Esophagus muscularis mucosa (tissue), 4 donors: ENCODE measurements at places on chromosomes 2 and 18. TPM values are rescaled to one million over a fixed set of nuclear protein-coding genes. Genes with fewer than 3 reads are reported as not detected.

CSRNP3 gene
- total RNA-seq = 4.4 TPM

TMEM169 gene
- 0.50 TPM for total RNA-seq

DNA sequence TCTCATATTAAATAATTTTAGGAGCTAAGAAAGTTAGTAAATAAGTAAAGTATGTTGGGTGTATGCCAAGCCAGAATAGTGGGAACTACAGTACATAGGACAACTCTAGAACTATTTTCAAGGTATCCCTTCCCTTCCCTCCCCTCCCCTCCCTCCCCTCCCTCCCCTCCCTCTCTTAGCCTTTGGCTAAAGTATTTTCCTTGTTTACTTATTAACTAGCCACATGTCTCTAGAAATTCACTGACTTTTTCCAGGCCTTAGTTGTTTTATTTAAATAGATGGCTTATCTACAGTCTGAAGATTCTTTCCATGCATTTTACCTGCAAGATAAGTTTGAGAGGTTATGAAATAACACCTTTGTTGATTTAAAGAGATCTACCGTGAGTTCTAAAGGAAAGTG is 402.1 kb downstream of the PARD3B start:
- no peak overlapping the region for H3K4me3 ChIP-seq
- no peaks in the 10 kb centered on the region for H3K4me1 ChIP-seq
- no peaks in the 10 kb centered on the region for H3K36me3 ChIP-seq
- no peak for DNase-seq
- no peaks in the 10 kb centered on the region for H3K27me3 ChIP-seq
- no peak overlapping the region for H3K27ac ChIP-seq

DNA sequence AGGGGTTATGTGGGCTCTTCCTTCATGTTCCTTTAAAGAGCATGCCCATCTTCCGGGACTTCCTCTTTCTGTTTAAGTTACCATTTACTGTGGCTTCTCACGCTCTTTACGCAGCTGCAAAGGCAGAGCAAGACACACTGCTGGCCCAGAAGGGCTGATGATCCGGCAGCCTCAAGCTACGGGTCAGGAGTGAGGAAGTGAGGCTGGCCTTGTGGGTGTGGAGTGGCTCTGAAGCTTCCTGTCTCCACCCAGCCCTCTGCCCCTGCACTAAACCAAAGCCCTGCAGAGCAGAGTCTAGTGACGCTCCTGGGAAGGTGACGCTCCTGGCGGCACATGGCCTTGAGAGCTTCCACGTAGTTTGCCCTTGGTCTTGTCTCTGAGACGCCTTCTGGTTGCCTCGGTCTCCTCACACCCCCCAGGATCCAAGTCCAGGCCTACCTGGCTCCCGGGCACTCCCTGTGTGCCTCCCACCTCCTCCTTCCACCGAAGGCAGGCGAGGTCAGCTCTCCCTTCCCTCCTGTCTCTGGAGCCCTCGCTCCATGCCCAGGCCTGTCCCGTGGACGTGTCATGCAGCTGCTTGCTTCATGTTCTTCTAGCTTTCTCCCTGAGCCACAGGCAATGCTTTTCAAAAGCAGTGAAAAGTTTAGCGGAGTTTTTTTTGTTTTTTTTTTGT is 50.3 kb downstream of the ARL4C start:
- H3K4me1 ChIP-seq = peaks cover 19% of the 10 kb centered on the region
- H3K36me3 ChIP-seq = no peaks in the 10 kb centered on the region
- no peak overlapping the region for H3K27ac ChIP-seq
- no peaks in the 10 kb centered on the region for H3K27me3 ChIP-seq
- H3K4me3 ChIP-seq = no peak overlapping the region
- peak; percentile 93 for DNase-seq

DNA sequence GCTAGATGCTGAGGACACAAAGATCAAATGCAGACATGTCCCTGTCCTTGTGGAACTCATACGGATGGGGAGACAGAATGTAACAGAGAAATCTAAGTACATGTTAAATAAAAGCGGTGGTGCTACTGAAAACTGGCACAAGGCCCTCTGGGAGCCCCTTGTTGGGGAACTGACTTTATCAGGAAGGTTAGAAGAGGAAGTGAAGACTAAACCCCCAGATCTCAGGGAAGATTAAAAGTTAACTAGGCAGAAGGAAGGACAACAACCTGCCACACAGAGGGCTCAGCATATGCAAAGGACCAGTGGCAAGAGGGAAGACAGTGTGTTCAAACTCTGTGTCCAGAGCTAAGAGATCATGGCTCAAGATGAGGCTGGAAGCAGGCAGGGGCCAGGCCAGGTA is 4.8 kb downstream of the CACNB4 start:
- no peak for DNase-seq
- H3K27me3 ChIP-seq = no peaks in the 10 kb centered on the region
- H3K36me3 ChIP-seq = no peaks in the 10 kb centered on the region
- H3K4me1 ChIP-seq = peaks cover 22% of the 10 kb centered on the region
- no peak overlapping the region for H3K4me3 ChIP-seq

GRCh38 chr2:11129598-11130449 is 25.4 kb upstream of the SLC66A3 start:
- no peak for DNase-seq
- peaks cover 12% of the 10 kb centered on the region for H3K27me3 ChIP-seq
- peaks cover 31% of the 10 kb centered on the region for H3K4me1 ChIP-seq
- no peaks in the 10 kb centered on the region for H3K36me3 ChIP-seq
- H3K27ac ChIP-seq = no peak overlapping the region
- H3K4me3 ChIP-seq = peak overlapping the region; percentile 47
